ENCODE measurements at places on chromosomes 5 and 9. TPM values are rescaled to one million over a fixed set of nuclear protein-coding genes. Genes with fewer than 3 reads are reported as not detected.

GRCh38 chr5:135839566-135839965, 5.1 kb downstream of the SLC25A48 start:
- DNase-seq, result no peak
- H3K27me3 ChIP-seq, result no peaks in the 10 kb centered on the region
- no peaks in the 10 kb centered on the region for H3K36me3 ChIP-seq
- no peak overlapping the region for H3K4me3 ChIP-seq
- no peaks in the 10 kb centered on the region for H3K4me1 ChIP-seq

- no peaks in the 10 kb centered on the region for H3K36me3 ChIP-seq
- H3K27ac ChIP-seq, result no peak overlapping the region
- H3K4me1 ChIP-seq, result no peaks in the 10 kb centered on the region
- H3K4me3 ChIP-seq, result no peak overlapping the region
- H3K27me3 ChIP-seq, result no peaks in the 10 kb centered on the region
- no peak for DNase-seq
These were observed 136.7 kb downstream of the CPLANE1 start for GRCh38 chr5:37112383-37112991.

GRCh38 chr5:34926318-34926888, 3.0 kb upstream of the DNAJC21 start:
- H3K27me3 ChIP-seq, result no peaks in the 10 kb centered on the region
- H3K36me3 ChIP-seq, result peaks cover 49% of the 10 kb centered on the region
- peaks cover 19% of the 10 kb centered on the region for H3K4me1 ChIP-seq
- DNase-seq, result no peak

The AGXT2 gene
- not detected for total RNA-seq

The FOXD4 gene
- 0.41 TPM for total RNA-seq

Data from spleen (tissue), 13 donors.